Mesothelial cell of epicardium (in vitro differentiated cells): ENCODE measurements at places on chromosomes 2 and 18. TPM values are rescaled to one million over a fixed set of nuclear protein-coding genes. Genes with fewer than 3 reads are reported as not detected.

Gene APCDD1
- total RNA-seq, result 104 to 111 TPM (median 107 TPM) in 3 replicates

Gene TEKT4
- not detected in 3 replicates for total RNA-seq

- DNase-seq, result no peak
These were observed 35.6 kb upstream of the PNPT1 start for GRCh38 chr2:55729136-55729685.

Gene LBX2
- total RNA-seq, result 0.86 to 1.1 TPM (median 0.89 TPM) in 3 replicates

GRCh38 chr2:236916181-236916580 is 169.5 kb upstream of the COPS8 start:
- no peak for DNase-seq

- no peak for DNase-seq
These were observed 531.6 kb upstream of the CHAC2 start for GRCh38 chr2:53235836-53236582.

- DNase-seq, result no peak
These were observed 1.8 kb upstream of the RAB31 start for GRCh38 chr18:9706081-9706935.

DNA sequence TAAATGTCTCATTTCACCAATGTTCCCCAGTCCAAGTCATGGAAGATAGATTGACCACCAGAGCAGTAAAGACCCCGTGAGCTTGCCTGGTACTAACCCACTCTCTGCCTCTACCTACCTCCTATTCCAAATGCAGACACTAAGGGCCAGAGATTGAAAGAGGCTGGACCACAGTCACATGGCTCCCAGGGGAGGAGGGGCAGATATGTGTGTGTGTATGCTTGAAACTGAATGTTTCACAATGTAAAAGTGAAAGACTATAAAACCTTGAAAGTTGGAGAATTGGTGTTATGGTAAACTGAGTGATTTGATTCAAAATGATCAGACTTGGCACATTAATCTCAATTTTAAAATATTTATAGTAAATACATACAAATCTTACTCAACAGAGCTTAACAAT is 21.7 kb upstream of the KLHL29 start:
- no peak for DNase-seq

DNA sequence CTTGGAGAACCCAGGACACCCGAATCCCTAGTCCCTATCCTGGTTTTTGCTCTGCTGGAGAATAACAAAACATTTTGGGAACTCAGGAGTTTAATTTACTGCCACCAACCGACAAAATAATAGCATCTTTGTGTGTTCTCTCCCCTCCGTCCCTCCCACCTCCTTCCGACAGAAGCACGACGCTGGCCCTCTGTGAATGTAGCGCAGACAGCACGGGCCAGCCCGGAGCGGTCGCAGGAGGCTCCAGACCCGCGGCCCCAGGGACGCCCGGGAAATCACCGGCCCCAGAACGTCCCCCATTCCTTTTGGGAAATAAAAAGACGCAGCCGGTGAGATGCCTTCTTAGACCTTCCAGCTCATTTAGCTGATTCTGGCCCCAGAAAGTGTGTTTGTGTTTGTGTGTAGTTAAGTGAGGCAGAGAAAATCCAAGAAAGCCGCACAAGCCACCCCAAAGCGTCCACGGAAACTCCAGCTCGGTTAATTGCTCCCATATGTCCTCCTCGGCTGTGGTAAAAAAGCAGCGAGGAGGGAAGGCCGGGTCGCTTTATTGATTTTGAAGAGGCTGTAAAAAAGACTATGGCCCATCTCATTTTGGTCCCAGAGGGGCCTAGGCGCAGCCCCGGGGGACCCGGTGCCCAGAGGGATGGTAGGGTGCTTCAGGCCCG is 577 bp upstream of the TANC1 start:
- peak; percentile 66 for DNase-seq

Gene KLF7
- total RNA-seq, result 16.2 to 17.8 TPM (median 16.9 TPM) in 3 replicates

GRCh38 chr2:181393472-181393871 is 63.7 kb upstream of the ITGA4 start:
- DNase-seq, result no peak
